Activated CD8-positive, alpha-beta memory T cell treated with anti-CD3 and anti-CD28 coated beads for 4 hours (primary cell): ENCODE measurements at places on chromosomes 7 and 10.

DNA sequence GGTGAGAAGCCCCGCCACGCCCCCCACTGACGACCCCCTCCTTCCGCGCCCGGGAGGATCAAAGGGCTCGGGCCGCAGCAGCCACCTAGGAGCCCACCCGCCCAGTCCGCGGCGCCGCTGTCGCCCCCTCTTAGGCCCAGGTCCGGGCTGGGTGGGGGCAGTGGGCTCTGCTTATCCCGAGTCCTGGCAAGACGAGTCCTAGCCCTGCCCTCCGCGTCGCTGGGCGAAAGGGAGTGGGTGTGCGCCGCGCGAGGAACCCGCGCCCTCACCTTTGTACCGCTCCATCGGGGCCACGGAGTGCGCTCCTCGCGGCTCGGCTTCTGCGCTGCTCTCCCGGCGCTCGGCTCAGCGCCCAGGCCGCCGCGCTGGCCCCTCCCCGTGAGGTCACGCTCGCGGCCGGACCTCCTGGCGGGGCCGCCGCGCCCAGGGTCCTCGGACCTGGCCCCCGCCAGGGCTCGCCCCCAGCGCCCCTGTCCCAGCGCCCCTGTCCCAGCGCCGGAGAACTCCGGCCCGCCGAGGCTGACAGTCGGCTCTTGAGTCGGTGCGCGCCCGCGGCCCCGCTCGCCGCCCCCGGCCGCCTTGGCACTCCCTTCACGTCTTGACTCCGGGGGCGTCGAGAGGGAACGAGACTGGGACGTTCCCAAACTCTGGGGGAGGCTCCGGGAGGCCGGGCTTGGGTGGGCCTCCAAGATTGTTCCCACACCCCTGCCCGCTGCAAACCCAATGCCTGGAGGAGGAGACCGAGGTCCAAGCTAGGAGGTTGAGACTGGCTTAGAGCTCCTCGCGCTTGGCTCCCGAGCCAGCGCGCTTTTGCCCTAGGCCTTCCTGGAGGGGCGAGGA is at the start of gene AFAP1L2:
TSS of gene AFAP1L2 (minus strand) at position 332 of the 840 bp plus-strand sequence. CDS start at position 285, 47 bp downstream.
- DNase-seq = no peak

DNA sequence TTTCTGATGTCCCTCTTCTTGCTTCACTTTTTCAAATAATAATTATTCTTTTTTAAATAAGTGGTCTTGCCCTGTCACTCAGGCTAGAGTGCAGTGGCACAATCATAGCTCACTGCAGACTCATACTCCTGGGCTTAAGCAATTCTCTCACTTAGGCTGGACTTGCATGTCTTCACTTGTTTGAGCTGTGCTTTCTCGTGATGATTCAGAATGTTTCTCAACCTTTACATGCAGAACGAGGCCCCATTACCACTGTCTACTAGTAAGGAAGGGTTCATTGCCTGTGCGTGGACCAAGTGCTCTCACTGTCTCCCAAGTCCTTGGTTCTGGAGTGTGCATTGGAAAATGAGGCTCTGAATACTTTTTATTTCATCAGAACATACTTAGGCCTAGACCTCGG is 468.6 kb upstream of the COBL start:
- no peak for DNase-seq

GRCh38 chr10:124040451-124041188 is 52.8 kb downstream of the CHST15 start:
- no peak for DNase-seq

DNA sequence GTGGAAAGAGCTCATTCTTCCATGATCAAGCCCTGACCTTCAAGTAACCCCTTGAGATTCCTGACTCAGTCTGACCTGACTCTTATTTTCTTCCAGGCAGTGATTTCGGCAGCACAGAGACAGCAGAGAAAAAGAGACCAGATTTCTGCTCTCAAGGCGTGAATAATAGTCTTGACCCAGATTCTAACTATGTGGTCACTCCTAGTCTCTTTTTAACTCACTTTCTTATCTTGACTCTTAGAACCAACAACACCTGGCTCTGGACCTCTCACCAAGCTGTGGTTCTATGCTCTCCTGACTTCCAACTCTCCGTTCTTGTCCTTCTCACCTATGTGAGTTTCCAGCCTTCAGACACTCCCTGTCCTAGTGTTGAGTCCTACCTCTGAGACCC is 36.9 kb upstream of the KDM7A start:
- DNase-seq = no peak

DNA sequence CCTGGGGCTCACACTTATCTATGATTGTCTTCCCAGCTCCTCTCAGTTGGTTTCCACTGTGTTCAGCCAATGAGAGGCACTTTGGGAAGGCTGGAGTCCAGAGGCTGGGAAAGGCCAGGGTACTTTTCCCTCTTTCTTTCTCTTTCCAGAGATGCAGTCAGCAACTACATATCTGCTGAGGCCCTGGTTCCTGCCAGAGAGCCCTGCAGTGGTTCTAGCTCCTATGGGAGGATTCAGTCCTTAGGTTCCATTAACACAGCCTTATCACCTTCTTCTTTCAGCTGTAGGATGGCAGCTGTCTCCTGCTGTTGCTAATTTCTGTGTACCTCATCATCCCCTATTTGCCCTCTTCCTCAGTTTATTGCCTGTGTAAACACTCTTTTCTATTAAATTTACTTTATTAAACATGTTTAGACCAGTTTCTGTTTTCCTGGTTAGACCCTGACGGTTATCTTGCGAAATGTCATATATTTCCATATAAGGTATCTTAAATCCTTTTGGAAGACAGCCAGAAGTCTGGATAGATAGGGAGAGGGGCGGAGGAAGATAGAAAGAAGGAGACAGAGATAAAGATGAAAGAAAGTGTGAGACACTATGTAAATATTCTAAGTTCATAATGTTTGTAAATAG is 100.3 kb downstream of the HGF start:
- DNase-seq = no peak

GRCh38 chr10:131882590-131883451 is 18.0 kb upstream of the PPP2R2D start:
- DNase-seq = no peak

GRCh38 chr10:117539903-117540639 is 2.5 kb upstream of the EMX2 start:
- no peak for DNase-seq
